ENCODE measurements at places on chromosomes 6 and 20.

DNA sequence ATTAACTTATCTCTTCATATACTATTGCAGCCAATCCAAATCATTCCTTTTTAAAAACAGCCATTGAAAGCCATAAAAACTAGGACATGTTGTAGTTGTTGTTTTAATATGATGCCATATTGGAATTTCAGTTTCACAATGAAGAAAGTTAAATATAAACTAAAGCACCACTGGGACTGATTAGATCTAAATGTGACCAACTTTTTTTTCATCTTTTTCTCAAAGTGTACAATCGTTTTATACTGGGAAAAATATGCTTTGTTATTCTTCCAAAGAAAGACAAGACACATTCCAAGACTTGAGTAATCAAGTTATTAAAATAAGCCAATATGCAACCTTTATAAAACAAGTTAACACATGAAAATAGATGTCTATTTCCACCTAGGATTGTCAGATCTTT is 68.5 kb downstream of the THEMIS start:
- no peak for DNase-seq

- no peak for DNase-seq
Observed at GRCh38 chr20:61271312-61272231, 19.5 kb downstream of the CDH4 start.

- peak; percentile 91 for DNase-seq
Observed at GRCh38 chr6:108589244-108589791, 28.6 kb downstream of the FOXO3 start.

- no peak for DNase-seq
Observed at GRCh38 chr6:28747083-28747630, 176.6 kb downstream of the TRIM27 start.

DNA sequence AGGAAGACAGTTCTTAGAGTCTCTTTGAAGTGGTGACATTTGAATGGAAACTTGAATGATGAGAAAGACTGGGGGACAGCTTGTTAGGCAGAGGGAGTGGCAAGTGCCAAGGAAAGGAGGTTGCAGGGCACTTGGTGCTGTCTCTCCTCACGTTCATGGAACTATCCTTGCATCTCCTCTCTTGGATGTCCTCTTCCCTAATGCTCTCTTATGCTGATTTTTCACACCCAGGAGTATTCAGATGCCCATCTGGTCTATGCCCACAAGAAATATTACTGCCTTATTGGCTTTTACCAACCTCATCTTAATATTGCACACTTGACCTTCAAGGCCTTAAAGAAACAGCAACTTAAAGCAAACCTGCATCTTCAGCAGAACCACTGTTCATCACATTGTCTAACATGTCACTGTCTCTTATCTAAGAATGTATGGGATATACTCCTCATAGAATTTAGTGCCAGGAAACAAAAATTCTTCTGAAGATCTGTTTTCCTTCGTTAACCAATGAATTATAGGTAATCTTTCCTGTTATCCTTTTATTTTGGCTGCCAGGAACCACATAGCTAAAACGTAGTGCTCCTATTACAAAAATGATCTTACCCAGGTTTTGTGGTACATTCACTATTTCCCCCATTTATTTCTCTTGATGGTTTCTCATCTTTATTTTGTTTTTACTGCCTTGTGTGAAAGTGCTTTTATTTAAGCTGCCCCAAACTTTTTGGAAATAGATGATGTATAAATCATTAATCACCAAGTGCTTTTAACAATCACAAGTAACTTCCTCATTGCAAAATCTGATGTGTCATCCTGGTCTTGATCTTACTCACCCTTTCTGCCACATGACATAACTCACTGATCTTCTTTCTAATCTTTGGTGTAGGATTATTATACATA is 12.8 kb downstream of the RGS17 start:
- DNase-seq = no peak

All from GM23338 (cell line).